ENCODE measurements at places on chromosomes 13 and 19.

DNA sequence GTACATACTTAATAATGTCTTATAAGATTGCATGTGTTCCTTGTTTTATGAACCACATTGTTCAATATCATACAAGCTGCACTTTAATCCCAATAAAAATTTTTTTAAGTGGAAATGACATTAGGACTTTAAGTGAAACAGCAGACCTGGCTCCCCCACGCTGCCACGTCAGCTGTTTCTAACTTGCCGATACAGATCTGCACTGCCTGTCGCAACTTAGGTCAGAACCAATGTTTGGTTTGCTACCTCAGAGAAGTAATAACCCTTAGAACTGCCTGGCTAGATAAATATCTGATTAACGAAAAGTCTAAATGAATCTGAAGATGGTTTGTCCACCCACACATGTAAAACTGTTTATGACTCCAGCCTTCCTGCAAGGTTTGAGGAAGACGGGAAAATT, 327.5 kb upstream of the DACH1 start:
- no peak overlapping the region for H3K4me3 ChIP-seq
- no peaks in the 10 kb centered on the region for H3K27me3 ChIP-seq
- no peak overlapping the region for H3K27ac ChIP-seq
- DNase-seq: no peak
- no peaks in the 10 kb centered on the region for H3K36me3 ChIP-seq
- H3K4me1 ChIP-seq: no peaks in the 10 kb centered on the region

DNA sequence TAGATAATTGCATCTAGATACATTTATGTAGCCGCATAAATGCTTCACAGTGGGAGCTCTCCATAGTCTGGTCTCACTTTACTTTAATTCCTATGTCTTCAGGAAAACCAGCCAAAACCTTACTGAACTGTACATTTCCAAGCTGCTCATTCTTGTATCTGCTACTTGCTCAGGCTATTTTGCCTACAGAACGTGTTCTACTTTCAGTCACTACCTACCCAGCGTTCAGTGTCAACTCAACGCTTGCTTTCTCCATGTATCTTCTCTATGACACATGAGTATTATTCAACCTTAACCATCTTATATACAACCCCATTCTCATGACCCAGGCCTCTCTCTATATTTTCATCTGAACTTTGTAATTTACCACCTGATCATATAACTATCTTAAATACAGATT, 101.9 kb downstream of the KLF12 start:
- DNase-seq: no peak
- H3K36me3 ChIP-seq: no peaks in the 10 kb centered on the region
- H3K4me3 ChIP-seq: no peak overlapping the region
- H3K4me1 ChIP-seq: peaks cover 10% of the 10 kb centered on the region
- no peaks in the 10 kb centered on the region for H3K27me3 ChIP-seq

DNA sequence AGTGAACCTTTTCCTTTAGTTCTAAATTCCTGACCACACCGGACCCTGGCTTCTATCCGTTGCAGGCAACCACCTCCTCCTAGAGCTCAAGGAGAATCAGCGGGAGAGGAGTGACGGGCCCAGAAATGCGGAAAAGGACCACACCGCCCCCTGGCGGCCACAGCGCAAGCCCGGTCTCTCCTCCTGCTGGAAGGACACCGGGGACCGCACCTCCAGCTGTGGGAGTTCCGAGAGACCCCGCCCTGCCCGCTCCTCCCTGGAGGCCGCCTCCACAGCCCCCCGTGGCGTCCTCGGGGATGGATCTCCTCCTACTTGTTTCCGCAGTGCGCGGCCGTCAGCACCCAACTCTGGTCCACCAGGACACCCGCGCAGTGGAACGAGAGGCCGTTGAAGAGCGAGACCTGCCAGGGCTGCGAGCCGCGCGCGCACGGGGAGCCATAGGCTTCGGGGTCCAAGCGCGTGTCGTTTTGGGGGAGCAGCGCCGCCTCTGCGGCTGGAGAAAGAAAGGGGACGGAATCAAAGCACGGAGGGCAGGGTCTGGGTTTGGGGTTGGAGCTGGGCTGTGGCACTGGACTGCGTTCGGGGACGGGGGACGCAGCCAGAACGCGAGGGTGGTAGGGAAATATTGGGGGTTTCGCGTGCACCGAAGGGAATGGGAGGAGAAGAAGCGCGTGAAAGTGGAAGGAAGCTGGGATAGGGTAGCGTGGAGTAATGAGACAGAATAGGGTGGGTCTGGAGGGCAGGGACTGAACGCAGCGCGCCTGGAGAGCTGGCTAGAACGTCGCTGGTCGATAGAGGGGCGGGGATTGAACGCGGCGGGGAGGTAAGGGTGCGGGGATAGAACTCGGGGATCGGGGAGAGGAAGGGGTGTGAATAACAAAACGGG, 2.5 kb downstream of the KLK10 start:
- no peaks in the 10 kb centered on the region for H3K27me3 ChIP-seq
- H3K4me3 ChIP-seq: peak overlapping the region; percentile 39
- DNase-seq: peak; percentile 87
- no peaks in the 10 kb centered on the region for H3K36me3 ChIP-seq
- H3K4me1 ChIP-seq: peaks cover 21% of the 10 kb centered on the region

- H3K4me3 ChIP-seq: peak overlapping the region; percentile 87
- peak overlapping the region; percentile 93 for H3K27ac ChIP-seq
- no peaks in the 10 kb centered on the region for H3K36me3 ChIP-seq
- DNase-seq: peak; percentile 89
- no peaks in the 10 kb centered on the region for H3K27me3 ChIP-seq
- H3K4me1 ChIP-seq: peaks cover 32% of the 10 kb centered on the region
These were observed 2.9 kb downstream of the WDR83 start for GRCh38 chr19:12669270-12670158.

DNA sequence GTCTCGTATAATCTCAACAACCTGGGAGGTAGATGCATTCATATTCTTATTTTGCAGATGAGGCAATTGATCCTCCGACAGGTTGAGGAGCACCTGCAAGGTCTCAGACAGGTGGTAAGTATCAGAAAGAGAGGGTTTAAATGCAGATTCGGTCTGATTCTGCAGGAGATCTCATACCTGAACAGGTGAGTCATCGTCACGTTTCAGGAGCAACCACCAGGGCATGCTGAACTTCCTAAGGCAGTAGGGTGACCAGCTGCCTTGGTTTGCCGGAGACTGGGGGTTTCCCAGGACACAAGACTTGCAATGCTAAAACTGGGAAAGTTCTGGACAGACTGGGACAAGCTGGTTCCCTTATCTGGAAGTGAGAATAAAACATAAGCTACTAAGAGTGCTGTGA, 68.8 kb upstream of the TSHZ3 start:
- no peak overlapping the region for H3K4me3 ChIP-seq
- H3K27ac ChIP-seq: no peak overlapping the region
- no peaks in the 10 kb centered on the region for H3K27me3 ChIP-seq
- no peak for DNase-seq
- no peaks in the 10 kb centered on the region for H3K36me3 ChIP-seq

- H3K4me3 ChIP-seq: no peak overlapping the region
- no peak overlapping the region for H3K27ac ChIP-seq
- DNase-seq: no peak
- peaks cover 31% of the 10 kb centered on the region for H3K4me1 ChIP-seq
These were observed 20.7 kb downstream of the SH3GL1 start for GRCh38 chr19:4379383-4380253.

GRCh38 chr19:53079313-53079924, 23.8 kb downstream of the ZNF160 start:
- H3K4me1 ChIP-seq: no peaks in the 10 kb centered on the region
- DNase-seq: no peak
- no peak overlapping the region for H3K4me3 ChIP-seq
- no peak overlapping the region for H3K27ac ChIP-seq
- H3K27me3 ChIP-seq: no peaks in the 10 kb centered on the region
